ENCODE measurements at places on chromosomes 2 and 18.

DNA sequence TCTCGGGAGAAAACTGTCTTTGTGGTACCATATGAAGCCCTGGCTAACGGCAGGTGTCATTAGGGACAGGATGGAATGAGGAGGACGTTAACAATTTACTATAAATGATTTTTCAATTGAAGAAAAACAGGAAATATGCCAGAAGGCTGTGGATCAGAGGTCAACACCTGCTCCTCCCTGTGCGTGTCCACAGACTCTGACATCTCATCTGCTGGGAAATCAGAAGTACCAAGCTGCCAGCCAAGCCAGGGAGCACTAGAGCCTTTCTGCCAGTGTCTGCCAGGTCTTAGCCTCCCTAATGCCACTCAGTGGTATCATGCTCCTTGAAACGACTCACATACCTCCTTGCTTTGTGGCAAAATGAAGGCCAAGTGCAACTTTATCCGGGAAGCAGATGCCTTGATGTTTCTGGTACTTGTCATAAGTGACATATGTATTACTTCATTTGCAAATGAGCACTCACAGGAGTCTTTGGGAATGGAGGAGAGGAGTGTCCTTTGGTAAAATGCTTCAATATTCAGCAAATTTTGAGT, 541.1 kb downstream of the SATB2 start:
- DNase-seq, result no peak

- DNase-seq, result no peak
Observed at GRCh38 chr18:2654169-2654927, 1.2 kb upstream of the SMCHD1 start.

DNA sequence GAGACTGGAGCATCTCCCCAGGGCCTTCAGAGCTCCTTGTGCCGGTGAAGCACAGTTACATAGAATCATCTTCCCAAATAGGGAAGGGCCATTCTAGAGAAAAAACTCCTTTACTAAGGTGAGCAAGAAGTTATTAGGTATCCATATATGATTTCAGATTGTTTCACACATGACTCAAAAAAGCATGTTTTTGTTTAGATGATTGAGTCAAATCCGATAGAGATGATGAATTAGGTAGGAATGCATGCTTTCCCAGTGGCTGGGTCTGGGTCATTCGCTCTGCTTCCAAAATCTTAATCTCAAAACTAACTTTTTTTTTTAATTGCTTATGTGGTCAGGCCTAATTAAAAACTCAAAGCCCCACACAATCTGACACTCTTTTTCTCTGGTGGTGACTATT, 3.8 kb downstream of the NT5C1B start:
- no peak for DNase-seq

DNA sequence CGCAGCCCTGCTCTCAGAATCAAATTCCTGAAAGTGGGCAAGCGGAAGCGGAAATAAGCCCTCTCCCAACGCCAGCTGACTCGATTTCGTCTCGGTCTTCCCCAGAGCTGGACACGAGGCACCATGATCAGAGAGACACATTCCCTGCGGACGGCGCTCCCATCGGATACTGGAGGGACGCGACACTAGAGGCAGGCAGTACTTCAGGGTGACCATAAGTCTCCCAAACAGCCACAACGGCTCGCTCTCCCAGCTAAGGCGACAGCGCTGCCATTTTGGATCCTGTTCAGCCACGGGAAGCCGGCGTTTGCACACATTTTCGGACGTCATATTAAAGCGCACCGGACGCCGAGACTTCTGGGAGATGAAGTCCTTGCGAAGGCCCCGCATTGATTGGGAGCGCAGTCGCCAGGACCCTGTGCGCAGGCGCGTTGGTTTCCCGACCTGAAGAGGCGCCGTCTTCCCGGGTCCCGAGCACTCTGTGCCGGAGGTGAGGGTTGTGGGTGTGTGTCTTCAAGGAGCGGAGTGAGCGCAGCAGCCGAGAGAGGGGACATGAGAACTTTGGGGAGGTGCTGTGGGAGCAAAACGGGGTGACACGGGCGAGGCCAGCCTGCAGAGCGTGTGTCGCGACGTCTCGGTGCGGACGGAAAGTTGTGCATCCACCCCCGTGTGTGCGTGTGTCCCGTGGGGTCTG, at the start of gene ZNF2:
Gene ZNF2, plus strand, starts transcription at position 439 of the 694 bp plus-strand sequence. CDS start 10,418 bp downstream, outside the sequence.
- DNase-seq, result peak; percentile 91

GRCh38 chr2:117335967-117336366, 478.5 kb upstream of the DDX18 start:
- no peak for DNase-seq

DNA sequence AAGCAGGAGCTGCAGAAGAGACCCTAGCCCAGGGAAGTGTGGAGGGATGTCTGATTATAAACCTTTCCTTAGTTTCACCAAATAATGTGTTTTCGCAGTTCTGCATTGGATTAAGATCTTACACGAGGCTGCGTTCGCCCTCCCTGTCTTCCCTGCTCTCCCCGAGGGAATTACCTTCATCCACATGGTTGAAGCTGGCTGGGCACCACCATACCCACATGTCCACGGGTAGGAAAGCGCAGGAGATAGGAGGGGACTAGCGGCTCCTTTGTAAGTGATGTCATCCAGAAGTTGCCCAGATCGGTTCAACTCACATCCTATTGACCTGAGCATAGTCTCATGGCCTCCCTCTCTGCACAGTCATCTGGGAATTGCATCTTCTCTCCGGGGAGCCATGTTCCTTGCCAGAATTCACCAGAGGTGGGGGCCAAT, 1.1 kb downstream of the TTL start:
- DNase-seq, result no peak

DNA sequence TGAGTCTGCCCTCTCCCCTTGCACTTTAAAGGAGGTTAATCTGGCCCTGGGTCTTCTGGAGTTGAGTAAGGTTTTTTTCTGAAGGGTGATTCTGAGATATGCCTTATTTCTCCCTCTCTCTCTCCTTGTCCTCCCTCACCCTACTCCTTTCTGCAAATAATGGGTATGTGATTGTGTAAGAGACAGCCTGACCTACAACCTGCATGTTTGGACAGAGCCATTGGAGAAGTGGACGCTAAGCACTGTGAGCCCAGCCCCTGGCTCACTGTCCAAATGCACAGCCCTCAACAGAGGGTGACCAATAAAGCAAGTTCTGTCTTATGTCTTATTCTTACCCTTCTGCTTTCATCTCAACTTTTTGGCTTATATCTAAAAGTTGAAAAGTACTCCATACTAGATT, 71.5 kb downstream of the SPP2 start:
- no peak for DNase-seq

DNA sequence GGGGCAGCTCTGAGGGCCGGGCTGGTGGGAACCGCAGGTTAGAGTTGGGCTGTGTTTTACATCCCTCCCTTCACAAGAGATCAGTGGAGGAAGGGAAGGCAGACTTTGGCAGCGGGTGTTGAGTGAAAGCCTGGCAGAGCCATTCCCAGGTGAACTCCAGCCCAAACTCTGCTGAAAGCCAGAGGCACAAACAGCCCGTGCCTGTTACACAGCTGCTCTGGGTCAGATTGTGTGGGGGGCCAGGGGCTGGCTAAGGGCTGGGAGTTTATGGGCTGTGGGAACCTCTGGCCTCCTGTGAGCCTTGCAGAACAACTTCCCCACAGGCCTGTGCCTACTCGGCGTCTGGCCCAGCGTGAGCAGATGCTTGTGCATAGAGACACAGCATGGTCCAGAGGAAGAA, 286.8 kb downstream of the CLIP4 start:
- no peak for DNase-seq

- no peak for DNase-seq
Observed at GRCh38 chr2:231522418-231523180, 7.6 kb downstream of the NMUR1 start.

GRCh38 chr2:26139269-26140183, 33.4 kb upstream of the GAREM2 start:
- no peak for DNase-seq

GRCh38 chr2:223306371-223306770, 254.4 kb downstream of the KCNE4 start:
- no peak for DNase-seq

DNA sequence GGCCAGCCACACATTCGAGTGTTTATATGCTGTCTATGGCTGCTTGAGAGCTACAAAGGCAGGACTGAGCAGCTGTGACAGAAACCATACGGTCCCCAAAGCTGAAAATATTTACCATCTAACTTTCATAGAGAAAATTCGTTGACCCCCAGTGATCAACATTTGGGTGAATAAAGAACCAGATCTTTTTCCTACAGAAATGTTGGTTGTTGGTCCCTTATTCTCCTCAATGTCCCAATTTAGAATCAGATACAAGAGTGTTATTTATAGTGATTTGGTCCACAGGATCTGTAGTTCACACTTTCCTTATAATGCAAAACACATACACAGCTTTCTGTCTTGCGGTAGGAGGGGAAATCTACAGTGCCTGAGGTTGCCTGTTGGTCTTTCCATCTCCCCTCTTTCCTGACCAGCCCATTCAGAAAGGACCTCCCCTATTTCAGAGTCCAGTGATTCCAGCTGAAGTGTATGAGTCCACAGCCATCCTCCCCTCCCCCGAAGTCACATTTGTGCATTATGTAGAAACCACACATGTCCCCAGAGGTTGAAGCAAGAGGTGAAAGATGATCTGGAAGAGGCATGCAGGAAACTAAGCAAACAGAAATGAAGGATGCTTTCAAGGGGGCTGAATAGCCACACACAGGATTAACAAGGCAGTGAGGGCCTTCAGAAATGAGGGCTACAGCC, 61.9 kb downstream of the SPRED2 start:
- no peak for DNase-seq

DNA sequence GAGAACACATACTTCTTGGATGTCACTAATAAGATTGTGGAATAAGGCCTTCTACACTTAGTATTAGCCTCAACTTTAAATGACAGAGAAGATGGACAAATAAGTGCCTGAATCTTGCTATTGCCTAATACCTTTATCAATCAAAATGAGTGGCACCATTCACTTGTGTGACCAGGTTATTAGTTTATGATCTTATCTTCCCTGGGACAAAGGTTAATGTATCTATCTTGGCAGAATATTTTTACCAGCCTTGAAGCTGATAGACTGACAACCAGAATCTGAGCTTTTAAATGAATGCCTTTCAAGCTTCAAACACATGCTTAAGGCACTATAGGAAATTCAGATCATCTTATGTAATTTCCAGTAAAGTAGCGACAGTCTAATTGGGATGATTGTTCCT, 202.9 kb downstream of the CCDC85A start:
- no peak for DNase-seq

- no peak for DNase-seq
Observed at GRCh38 chr2:99771681-99772333, 282.0 kb upstream of the REV1 start.

- DNase-seq, result no peak
Observed at GRCh38 chr2:121435790-121436189, 94.9 kb upstream of the RNU4ATAC start.

- DNase-seq, result no peak
Observed at GRCh38 chr18:36692921-36693332, 135.9 kb downstream of the TPGS2 start.

- DNase-seq, result no peak
Observed at GRCh38 chr2:99035920-99036319, 99.9 kb upstream of the CRACDL start.

DNA sequence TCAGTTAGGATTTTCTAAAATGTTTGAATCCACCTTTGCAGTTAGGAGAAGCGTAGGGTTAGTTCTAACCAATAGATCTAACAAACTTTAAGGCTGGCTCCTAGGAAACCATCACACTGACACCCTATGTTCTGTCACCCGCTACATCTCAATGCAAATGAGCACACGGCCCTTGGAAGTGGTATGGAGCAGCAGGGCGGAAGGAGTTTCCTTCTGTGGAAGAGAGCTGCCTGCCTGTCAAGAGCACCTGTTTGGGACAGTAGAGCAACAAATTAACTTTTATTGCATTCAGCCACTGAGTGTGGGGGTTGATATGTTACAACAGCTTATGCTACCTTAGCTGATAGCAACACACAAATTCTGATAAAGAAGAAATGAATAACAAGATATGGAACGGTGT, 306.9 kb upstream of the RAB6C start:
- DNase-seq, result no peak

DNA sequence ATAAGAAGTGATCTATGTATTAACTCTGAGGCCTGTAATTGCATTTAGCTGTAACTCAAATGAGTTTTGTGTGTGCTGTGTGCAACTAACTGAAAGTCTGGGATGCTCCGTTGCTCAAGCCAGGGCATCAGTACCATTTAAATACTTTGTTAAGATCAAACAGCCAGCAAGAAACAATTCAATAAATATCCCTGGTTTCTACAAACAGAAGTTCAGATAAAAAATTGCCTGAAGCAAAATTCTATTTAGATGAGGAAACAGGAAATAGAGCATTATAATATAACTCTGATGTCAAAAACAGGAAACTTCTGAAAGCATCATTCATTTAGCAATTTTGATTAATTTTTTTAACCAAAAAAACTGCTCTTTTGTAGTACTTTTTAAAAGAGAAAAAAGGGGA, 18.9 kb upstream of the SLC38A11 start:
- DNase-seq, result no peak

GRCh38 chr2:70283500-70284191, 9.9 kb downstream of the SNRPG start:
- no peak for DNase-seq

GRCh38 chr2:110755491-110756078, 23.2 kb downstream of the ACOXL start:
- DNase-seq, result no peak

DNA sequence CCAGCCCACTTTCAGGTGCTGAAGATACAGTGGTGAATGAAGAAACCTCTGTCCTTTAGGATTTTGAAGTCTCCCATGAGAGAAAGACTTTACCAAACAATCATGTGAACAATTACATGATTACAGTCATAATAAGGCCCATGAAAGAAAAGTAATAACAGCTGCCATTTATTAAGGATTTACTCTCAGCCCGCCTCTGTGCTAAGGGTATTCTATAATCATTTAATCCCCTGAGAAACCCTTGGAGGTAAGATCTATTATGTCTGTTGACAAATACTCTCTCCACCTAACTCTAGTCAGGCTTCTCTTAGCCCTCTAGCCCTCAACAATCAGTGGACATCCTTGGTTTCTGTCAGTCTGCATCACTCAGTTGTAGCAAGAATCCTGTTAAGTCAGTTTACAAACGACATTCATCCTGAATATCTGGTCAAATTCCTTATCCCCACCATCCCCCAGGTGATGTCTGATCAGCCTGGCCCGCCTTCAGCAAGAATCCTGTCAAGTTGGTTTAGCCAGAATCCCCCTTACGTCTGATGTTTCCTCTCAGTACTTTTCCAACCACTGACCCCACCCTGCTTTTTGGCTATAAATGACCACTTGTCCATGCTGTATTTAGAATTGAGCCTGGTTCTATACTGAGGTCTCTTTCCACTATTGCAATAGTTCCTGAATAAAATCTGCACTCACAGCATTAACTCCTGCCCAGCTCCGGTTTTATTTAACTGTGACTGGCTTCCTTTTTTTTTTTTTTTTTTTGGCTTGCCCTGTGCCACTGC, 12.2 kb upstream of the SOCS6 start:
- DNase-seq, result no peak

- DNase-seq, result no peak
Observed at GRCh38 chr2:229610872-229611271, 103.5 kb downstream of the DNER start.

- DNase-seq, result no peak
Observed at GRCh38 chr2:100592226-100592625, 29.4 kb downstream of the PDCL3 start.

- DNase-seq, result no peak
Observed at GRCh38 chr2:146633159-146633558, 1211.7 kb upstream of the ACVR2A start.
